Left kidney (tissue), 8 donors: ENCODE measurements at places on chromosomes 5 and 9.

- no peak for DNase-seq
Measured at GRCh38 chr5:82408033-82408432, 129.9 kb upstream of the RPS23 start.

DNA sequence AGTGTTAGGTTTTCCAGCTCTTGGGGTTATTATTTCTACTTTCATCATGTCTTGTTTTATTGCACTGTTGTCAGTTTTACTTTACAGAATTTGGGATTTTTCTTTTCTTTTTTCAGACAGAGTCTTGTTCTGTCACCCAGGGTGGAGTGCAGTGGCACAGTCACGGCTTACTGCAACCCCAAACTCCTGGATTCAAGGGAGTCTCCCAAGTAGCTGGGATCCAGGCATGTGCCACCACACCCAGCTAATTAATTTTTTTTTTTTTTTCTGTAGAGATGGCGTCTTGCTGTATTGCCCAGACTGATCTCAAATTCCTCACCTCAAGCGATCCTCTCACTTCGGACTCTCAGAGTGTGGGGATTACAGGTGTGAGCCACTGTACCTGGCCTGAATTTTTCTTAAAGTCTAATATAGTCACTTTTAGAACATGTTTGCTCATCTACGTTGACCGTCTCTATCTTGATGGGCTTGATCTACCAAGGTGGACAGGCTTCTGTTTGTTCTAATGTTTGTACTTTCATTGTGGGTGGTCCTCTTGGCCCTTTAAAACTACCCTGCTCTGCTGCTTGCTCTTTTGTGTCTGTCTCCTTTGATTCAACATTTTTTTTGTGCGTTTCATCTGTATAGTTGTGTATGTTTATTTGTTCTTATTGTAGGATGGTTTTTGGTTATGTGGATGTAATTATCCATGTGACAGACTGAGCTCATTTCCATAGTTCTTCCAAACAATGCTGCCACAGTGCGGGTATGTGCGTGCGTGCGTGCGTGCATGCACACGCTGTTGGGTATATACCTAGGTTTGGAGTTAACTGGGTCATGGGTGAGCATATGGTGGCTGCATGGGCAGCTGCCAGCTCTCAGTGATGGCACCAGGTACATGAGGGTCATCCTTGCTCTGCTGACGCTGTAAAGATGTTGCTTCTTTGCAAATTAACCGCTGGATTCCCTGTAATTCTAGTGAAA is 18.1 kb downstream of the PRRC2B start:
- no peak for DNase-seq

DNA sequence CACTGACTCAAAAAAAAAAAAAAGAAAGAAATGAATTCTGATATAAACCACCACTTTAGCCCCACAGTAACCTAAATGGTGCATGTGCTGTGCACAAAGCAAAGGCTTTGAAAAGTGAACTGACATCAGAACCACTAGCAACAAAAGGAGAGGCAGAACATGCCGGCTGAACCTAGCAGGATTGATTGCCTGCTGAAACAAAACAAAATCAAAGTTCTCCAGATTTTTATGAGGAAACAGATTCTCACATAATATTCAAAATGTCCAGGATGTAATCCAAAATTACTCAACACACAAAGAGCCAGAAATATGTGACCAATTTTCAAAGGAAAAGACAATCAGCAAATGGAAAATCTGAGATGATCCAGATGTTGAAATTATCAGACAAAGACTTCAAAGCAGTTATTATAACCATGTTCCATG is 37.9 kb downstream of the UBTD2 start:
- no peak for DNase-seq

DNA sequence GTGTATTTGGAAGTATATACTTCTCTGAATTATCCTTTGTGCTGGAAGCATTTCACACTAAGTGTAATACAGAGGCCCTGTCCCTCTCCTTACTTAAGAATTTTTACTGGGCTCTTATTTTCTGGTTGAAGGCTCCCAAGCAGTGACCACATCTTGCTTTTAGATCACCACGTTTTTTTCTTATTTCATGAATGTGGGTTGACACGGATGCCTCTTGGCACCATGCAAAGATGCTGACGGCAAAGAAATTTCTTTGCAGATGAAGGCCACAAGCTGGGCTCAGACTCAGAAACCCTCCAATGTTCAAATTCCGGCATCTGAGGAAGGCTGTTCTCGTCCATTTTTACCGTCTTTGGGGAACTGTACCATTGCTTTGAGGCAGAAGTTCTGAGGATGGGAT is 168.5 kb downstream of the HMHB1 start:
- DNase-seq: no peak

DNA sequence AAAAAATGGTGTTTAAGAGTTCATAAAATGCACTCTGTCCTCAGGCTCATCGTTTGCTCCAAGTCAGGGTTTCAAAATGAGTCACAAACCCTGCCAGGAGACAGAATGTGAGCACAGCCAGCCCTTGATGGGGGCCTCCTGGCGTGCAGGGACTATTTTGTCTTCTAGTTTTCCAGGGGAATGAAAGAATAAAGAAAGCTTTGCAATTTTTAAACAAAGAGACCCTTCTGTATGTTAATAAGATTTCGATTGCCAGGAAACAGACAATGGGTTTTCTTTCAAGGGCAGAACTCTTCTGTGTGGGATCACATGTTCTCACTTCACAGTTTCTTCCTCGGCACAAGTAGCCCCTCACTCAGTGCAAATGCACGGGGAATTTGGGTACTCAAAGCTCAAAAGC is 121.4 kb upstream of the C6 start:
- no peak for DNase-seq

DNA sequence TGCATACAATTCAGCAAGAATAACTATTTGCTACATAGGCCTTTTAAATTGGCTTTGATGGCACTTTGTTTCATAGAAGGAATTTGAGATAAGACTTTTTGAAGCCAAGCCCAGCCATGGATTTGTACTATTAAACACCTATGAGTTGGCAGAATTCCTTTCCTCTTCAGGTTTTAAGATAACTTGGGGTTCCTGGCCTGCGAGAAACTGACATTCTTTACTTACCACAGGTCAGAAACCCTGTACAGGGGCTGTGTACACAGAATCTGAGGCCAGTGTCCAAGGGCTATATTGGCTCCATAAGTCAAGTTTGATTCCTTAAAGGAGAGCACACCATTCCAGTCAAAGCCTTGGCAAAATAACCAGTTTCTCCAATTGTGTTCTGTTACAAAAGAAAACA is 10.8 kb upstream of the BTNL3 start:
- DNase-seq: no peak

DNA sequence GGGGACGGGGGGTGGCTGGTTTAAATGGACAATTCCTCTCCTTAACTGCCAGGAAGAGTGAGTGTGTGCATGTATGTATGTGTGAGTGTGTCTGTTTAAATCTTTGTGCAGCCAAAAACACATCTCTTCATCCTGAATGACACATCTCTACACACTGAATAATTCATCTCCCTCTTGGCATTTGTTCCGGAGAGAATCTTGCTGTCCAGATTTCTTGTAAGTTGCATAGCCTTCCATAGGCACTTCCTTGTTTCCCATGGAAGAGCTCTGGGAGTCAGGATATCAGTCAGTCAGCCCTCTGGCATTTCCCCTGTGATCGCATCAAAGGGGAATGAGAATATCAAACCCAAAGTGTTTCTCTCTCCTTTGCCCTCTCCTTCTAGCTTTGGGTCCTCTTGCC is 74.7 kb downstream of the WWC1 start:
- DNase-seq: no peak

DNA sequence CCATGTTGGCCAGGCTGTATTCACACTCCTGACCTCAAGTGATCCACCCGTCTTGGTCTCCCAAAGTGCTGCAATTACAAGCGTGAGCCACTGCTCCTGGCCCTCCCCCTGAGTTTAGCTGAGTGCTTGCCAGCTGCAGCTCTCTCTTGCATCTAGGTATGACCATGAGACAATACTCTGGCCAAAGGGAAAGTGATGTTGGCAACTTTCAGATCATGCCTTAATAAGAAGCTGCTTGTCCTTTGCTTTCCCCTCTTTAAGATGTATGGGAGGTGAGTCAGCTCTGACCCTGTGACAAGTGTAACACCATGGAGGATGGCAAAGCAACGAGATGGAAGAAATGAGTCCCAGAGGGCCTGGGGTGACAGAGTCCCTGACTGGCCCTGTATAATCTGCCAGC is 18.7 kb upstream of the DCAF12 start:
- DNase-seq: no peak

DNA sequence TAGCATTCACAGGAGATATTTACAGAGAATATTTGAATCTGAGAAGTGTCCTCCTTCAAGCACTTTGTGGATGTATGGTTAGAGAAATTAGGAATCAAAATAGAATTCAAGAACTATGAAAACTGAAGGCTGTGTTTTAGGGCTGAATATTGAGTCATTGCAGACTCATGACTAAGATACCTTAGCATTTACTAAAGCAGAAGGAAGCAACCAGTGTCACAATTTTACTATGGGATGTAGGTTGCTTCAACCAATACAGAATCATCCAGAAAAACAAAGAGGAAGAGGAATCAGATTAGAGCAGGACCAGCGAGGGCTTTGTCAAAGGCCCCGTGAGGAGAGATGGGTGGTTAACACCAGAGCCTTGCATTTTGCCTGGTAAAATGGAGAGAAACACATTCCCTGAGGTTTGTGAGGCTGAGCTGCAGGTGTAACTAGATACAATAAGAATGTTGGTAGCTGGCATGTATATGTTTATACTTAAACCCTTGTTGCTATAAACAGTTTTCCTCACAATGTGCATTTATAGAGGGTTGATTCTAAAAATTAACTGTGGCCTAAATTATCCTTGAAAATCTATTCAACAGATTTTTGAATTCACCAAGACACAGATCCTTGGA is 518.1 kb downstream of the AGTPBP1 start:
- DNase-seq: no peak

- DNase-seq: no peak
Measured at GRCh38 chr5:123115020-123115419, 26.0 kb downstream of the PRDM6 start.

- no peak for DNase-seq
Measured at GRCh38 chr5:179121667-179122111, 61.5 kb downstream of the ZNF354C start.

DNA sequence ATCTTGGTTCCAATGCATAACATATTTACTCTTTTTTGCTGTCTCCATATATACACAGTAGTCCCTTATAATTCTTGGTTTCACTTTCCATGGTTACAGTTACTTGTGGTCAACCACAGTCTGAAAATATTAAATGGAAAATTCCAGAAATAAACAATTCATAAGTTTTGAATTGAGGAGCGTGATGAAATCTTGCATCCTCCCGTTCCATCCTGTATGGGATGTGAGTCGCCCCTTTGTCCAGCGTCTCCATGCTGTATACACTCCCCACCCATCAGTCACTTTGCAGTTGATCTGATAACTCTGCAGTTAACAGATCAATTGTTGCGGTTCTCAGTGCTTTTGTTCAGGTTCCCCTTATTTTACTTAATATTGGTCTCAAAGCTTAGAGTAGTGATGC is 11.5 kb upstream of the FAF2 start:
- no peak for DNase-seq
